ENCODE measurements at places on chromosomes 4 and X.

DNA sequence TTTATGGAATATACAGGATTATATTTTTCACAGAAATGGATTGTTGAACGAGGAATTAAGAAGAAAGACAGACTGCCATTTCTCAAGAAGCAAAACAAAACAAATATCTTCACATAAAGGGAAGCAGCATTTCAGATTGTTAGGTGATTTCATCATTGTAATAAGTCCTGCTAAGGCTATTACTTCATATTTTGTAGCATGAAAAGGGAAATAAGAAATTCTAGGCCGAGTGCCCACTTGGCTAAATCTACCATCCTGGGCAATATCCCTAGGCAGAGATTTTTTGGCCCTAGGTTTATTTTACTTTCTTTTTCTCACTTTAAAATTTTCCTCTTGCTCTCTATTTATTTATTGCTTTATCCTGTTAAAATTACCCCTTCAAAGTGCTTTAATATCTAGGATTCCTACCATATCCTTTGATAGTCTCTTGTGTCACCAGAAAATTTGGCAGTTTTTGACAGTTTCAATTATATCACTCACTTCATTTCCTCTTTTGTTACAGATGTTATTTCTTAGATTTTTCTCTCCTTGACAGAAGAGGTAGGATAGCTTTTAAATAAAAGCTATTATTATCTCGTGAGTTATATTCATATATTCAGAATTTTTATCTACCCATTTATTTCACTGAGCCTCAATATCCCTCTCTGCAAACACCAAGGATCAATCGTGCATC is 142.3 kb downstream of the PDGFC start:
- DNase-seq, result no peak

- DNase-seq, result no peak
Observed at GRCh38 chrX:69142788-69143469, 22.3 kb downstream of the PJA1 start.

DNA sequence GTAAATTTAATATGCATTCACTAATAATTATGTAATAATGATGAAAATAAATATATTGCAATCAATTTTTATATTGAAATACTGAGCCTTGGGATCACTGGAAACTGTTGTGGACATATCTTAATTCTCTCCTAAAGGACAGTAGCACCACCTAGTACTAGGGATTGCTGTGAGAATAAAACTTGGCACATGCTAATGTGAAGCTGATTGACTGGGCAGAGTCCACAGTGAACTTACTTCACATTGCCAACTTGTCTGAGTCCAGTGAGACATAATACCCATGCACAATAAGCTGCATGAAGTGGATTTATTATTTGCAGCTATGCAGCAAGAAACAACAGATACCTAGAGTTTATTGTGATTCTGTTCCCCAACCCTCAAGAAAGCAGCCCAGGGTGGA is 131.1 kb downstream of the GABRG1 start:
- DNase-seq, result no peak

- peak; percentile 80 for DNase-seq
Observed at GRCh38 chrX:153687121-153688039, at the start of gene SLC6A8. TSS of gene SLC6A8 (plus strand) at chrX:153687926. CDS start at chrX:153688575, 649 bp downstream.

DNA sequence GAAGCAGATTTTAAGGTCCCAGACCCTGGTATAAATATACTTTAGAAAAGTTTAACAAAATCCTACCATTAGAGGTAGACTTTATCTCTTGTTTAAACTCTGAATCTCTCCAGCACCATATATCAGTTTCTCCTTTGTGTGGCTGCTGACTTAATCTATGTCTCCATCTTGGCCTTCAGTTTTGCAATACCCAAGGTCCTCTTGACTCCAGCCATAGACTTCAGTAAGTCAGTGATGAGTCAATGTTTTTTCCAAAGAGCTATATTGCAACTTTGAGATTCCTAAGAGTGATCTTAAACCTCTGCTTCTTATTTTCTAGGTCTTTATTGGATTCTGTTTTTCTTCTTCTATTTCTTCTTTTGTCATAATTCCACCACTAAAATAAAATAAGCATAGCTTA is 50.8 kb upstream of the ADGRL3 start:
- DNase-seq, result no peak

DNA sequence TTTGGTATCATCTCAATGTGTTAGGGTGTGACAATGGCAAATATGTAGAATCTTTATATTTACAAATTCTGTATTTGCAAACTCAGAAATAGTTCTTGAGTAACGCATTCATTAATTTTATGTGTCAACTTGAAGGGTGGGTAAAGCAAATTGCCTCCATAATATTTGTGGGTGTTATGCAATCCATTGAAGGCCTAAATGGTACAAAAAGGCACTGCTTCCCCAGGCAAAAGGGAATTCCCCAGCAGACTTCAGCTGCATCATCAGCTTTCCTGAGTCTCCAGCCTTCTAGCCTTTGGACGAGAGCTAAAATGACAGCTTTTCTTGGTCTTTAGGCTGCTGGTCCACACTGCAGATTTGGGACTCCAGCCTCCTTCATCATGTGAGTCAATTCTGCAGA is 292.2 kb upstream of the PCDH7 start:
- no peak for DNase-seq

GRCh38 chr4:105137121-105137875 is 9.4 kb upstream of the TET2 start:
- no peak for DNase-seq

DNA sequence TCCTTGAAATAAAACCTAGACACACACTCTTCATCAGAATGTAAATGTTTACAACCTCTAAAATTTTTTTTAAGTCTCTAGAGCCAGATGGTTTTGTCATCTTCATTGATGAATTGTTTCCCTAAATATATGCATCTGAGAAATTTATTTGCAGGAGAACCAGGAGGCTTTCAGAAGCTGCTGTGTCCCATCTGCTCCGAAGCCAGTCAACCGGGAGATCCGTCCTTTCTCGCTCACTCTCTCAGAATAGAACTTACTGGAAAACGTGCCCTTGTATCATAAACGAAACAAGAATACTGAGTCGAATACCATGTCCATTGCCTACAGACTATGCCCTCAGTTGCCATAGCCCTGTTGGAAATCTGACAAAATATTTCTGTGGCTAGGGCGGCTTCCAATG is 103.5 kb downstream of the SLC34A2 start:
- no peak for DNase-seq

- no peak for DNase-seq
Observed at GRCh38 chr4:13493793-13494192, 9.7 kb upstream of the RAB28 start.

GRCh38 chr4:116520886-116521285 is 564.5 kb downstream of the TRAM1L1 start:
- DNase-seq, result no peak

GRCh38 chr4:109607976-109608375 is 47.9 kb downstream of the MCUB start:
- DNase-seq, result no peak

DNA sequence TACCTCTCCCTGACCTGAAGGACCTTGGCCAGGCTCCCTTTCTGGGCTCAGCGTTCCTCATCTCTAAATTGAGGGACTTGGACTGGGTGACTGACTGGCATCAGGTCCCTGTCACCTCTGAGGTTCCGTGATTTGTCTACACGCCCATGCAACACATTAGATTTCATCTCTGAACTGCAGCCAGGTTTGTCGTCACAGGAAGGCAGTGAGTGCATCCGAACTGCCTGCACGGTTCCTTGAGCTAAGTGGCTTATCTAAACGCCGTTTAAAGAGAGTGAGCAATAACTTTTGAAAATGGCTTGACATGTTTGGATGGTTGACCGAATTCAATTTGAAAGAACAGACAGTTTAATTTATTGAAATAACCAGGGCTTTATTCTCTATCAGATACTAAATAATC is 70.1 kb downstream of the PCYT1B start:
- no peak for DNase-seq

All from urothelium cell line (cell line).